ENCODE measurements at places on chromosomes 12 and 14.

GRCh38 chr12:22163594-22163993, 117.6 kb downstream of the CMAS start:
- H3K36me3 ChIP-seq: no peaks in the 10 kb centered on the region
- no peak overlapping the region for H3K4me3 ChIP-seq
- peaks cover 6% of the 10 kb centered on the region for H3K4me1 ChIP-seq
- H3K27me3 ChIP-seq: no peaks in the 10 kb centered on the region
- no peak overlapping the region for H3K27ac ChIP-seq
- no peak for DNase-seq

GRCh38 chr12:103879878-103880277, 38.8 kb upstream of the NT5DC3 start:
- no peaks in the 10 kb centered on the region for H3K36me3 ChIP-seq
- no peaks in the 10 kb centered on the region for H3K27me3 ChIP-seq
- no peak for DNase-seq
- no peak overlapping the region for H3K27ac ChIP-seq
- H3K4me1 ChIP-seq: no peaks in the 10 kb centered on the region
- H3K4me3 ChIP-seq: no peak overlapping the region

DNA sequence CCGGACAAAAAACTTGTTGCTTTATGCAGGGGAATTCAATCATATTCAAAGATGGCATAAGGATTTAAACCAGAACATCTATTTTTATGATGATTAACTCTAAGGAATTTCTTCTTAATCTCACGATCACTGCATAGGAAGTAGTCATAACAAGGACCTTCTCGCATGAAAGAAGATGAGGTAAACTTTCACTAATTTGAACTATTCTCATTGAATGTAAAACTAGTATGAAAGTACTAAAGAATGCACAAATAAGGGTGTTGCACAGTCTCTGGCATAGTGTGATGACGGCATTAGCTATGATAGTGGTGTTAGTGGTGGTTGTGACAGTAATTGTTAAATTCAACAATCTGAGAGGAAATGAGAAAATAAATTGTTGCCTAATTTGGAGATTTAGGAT, 280.0 kb downstream of the SLC6A15 start:
- no peak overlapping the region for H3K4me3 ChIP-seq
- H3K36me3 ChIP-seq: no peaks in the 10 kb centered on the region
- no peak overlapping the region for H3K27ac ChIP-seq
- no peaks in the 10 kb centered on the region for H3K4me1 ChIP-seq
- DNase-seq: no peak

DNA sequence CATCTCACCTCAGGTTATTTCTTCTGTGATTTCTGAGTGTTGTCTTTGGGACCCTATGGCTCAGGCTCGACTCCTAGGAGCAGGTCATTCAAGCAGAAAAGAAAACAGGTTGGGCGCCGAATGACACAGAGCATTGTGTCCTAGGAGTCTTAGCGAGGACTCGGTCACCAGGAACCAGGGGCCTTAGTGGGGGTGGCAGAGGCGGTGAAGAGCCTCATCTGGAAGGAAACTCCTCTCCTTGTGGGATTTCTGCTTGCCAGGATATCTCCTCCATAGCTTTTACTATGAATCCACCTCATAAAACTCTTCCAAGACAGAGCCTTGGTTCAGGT, 630 bp downstream of the PLEKHH1 start:
- H3K27me3 ChIP-seq: peaks cover 53% of the 10 kb centered on the region
- H3K27ac ChIP-seq: no peak overlapping the region
- DNase-seq: no peak
- H3K4me1 ChIP-seq: peaks cover 16% of the 10 kb centered on the region
- no peaks in the 10 kb centered on the region for H3K36me3 ChIP-seq

Data from CD14-positive monocyte (primary cell).